ENCODE measurements at places on chromosomes 7 and 10.

DNA sequence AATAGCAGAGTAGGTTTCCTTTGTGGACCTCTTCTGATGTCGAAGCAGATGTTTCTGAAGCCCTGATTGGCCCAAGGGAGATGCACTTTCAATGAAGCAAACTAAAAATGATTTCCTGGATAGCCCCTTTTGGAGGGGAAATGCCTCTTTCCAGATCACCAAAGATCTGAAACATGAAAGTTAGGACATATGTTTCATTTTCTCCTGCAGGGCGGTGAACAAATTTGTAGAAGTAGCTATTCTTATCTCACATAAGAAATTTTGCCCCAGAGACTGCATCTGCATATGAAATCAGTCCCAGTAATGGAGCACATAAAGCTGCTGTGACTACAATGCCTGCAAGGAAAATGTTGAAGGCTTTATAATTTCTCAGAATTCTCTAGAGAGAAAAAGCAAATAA lies 56.0 kb downstream of the THSD7A start:
- no peak for DNase-seq

- DNase-seq: no peak
Observed at GRCh38 chr10:43702213-43702935, 53.7 kb upstream of the ZNF32 start.

- DNase-seq: peak; percentile 84
Observed at GRCh38 chr7:106421181-106421762, 136.5 kb upstream of the NAMPT start.

- no peak for DNase-seq
Observed at GRCh38 chr10:22662733-22663330, 51.5 kb downstream of the PIP4K2A start.

GRCh38 chr10:90047243-90047729 lies 345.9 kb downstream of the KIF20B start:
- DNase-seq: no peak

GRCh38 chr7:26691886-26692285 lies 172.5 kb downstream of the SKAP2 start:
- DNase-seq: no peak

DNA sequence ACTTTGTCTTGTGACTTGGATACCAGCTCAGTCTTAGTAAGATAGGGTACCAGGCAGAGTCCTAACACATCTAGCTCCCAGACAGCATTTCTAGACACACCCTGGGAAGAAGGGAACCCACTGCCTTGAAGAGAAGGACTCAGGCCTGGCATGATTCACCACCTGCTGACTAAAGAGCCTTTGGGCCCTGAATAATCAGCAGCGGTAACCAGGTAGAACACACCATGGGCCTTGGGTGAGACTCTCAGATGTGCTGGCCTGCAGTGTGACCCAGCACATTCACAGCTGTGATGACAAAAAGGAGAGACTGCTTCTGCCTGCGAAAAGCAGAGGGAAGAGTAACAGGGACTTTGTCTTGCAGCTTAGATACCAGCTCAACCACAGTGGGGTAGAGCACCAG lies 10.4 kb upstream of the TNKS2 start:
- DNase-seq: no peak

- DNase-seq: no peak
Observed at GRCh38 chr10:81865581-81865980, 9.4 kb upstream of the NRG3 start.

DNA sequence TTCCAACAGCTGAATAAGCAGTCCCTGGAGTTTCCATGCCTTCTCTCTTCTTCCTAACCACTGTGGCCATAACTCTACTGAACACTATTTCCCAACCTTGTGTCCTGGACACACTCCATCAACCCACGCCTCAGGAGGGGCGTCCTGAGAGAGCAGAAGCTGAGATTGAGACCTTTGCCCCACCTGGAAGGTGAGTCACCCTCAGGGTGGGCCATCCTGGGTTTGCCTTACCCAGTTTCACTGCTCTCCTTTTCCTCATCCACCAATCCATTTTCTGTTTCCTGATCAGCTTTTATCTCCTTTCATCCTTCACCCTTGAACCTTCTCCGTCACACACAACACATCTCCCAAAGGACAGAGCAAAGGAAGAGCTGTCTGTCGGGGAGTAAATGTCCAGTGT lies 91.4 kb downstream of the TMEM130 start:
- DNase-seq: no peak

GRCh38 chr10:119221201-119221600 lies 13.8 kb downstream of the GRK5 start:
- no peak for DNase-seq

- DNase-seq: no peak
Observed at GRCh38 chr10:69086001-69086509, 1.8 kb upstream of the SRGN start.

- DNase-seq: peak; percentile 77
Observed at GRCh38 chr7:55075464-55076021, 56.7 kb downstream of the EGFR start.

DNA sequence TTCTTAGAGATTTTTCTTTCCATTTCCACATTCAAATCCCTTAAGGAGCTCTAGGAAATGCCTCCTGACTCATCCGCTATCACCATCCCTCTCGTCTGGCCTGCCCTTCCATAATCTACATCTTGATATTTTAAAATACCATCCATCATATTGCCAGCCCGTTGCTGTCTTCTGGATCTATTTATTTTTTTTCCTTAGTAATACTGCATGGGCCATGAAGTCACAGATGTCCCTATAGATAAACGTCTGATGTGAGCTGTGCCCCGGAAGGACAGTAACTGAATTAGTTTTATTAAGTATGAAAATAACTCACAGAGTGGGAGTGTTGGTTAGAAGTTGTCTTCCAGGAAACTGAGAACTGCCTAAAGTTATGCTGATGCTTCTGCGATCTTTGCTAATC lies 76.2 kb downstream of the KLF6 start:
- no peak for DNase-seq

- no peak for DNase-seq
Observed at GRCh38 chr7:116545411-116545993, 20.7 kb downstream of the CAV1 start.

Measured in psoas muscle (tissue), 8 donors.